ENCODE measurements at places on chromosomes 6 and 20.

- DNase-seq: no peak
Measured at GRCh38 chr20:44835116-44835515, 24.8 kb upstream of the RIMS4 start.

GRCh38 chr6:92122746-92123145 is 1296.6 kb downstream of the EPHA7 start:
- no peak for DNase-seq

DNA sequence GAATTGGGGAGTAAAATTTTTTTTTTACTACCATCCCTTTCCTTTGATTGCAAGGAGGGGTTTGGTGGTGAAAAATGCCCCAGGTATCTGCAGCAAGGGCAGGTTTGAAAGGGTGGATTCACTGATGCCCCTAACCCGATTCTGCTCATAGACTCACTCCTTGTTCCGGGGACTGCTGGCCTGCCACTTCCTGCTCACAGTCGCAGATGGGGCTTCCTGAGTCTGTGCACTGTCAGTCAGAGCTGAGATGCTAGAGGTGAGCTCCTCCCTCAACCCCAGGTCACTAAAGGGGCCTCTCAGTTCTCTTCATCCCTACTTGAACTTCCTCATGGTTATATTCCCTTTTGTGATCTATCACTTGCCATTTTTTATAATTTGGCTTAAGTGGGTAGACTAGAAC is 357.9 kb downstream of the FARS2 start:
- DNase-seq: no peak

- no peak for DNase-seq
Measured at GRCh38 chr6:162123797-162124196, 603.8 kb downstream of the PRKN start.

DNA sequence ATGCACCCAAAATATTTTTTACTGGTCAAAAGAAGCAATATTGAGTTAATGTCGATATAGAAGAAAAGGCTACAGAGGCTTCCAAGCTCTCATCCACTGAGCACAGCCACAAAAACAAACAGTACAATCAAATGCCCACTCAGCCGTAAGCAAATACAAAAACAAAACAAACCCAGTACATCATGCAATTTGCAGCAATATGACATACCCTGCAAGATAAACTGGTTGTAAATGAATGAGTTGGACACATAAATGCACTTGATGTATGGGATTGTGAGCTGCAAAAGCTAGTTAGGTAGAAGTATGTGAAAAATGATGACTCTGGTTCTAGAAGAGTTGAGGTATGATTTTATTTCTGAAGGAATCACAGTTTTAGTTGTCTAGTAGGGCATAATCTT is 83.9 kb downstream of the SESN1 start:
- no peak for DNase-seq

- DNase-seq: no peak
Measured at GRCh38 chr6:113122060-113122459, 735.1 kb upstream of the MARCKS start.

DNA sequence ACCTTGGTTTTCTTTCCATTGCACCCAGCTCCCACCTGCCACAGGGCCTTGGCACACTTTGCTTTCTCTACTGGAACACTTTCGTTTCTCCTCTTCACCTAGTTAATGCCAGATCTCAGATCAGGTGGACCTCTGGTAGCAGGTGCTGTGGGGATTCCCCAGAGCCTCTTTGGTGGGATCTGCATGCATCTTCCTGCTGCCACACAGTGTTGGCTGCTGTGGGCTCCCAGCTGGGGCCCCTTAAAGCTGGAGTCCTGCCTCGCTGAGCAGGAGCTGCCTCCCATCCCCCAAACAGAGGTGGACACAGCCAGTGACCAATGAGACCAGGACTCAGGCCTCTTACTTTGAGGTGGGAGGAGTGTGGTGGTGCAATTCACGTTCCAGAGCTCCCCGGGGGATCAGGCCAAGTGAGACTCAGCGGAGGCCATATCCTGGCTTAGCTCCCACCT is 28.4 kb downstream of the CEBPB start:
- DNase-seq: no peak

GRCh38 chr6:53284901-53285300 is 63.8 kb downstream of the ELOVL5 start:
- DNase-seq: no peak

DNA sequence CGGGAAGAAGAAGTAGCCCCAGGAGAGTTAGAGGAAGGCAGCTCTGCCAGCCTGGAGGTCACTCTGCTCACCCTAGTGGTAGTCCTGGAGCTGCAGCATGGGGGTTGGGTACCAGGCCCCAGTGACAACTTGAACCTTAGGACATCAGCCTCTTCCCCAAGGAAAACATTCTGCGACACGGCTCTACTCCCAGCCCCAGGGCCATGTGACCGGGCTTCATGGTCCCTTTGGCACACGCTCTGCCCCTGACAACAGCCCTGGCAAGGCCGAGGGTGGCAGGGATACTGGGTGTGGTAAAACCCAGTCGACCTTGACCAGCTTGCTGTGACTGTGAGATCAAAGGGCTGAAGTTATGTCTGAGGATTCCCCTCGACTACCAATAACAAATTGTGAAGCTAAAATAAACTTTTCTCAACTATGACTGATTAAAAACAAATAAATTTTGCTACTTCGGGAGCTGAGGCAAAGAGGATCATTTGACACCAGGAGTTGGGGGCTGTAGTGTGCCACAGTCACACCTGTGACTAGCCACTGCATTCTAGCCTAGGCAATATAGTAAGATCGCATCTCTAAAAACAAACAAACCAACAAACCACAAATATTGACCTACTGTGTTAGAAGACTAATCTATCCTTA is 24.4 kb upstream of the ARID1B start:
- DNase-seq: no peak

- DNase-seq: no peak
Measured at GRCh38 chr20:10201321-10201870, 17.2 kb upstream of the SNAP25 start.

DNA sequence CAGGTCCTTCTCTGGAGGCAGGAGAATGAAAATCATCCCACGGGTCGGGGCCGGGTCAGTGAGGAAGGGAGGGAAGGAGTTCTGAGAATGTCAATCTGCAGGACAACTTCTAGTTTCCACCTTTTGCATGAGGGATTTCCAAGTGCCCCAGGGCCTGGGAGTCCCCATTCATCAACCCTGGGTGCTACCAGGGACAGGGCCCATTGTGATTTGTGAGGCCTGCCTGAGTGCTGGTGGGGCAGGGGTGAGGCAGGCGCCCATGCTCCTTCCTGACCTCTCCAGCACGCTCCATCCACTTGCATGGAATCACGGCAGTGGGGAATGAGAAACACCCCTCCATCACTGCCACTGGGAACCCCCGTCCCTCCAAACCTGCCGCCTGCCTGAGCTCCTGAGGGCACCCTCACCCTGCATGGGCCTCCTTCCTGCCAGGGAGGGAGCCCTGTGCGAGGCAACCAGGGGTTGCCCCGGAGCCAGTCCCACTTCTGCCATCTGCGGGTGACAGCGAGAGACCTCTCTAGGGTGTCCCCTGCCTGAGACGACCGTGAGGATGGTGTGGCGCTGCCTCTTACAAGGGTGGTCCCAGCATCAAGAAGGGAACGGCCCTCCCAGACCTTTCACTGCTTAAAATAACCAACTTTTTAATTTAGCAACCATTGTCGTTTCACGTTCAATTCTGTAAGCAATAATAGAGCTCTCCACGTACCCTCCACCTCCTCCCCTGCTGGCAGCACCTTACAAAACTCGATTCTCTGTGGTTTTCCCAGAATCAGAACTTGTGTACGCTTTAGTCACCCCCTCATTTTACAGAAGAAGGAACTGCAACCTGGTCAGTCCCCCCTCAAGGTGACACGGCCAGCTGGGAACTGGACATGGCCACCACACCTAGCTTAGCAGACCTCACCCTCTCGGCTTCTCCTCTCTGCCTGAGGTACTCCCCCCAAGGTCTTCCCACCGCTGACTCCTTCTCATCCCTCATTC is 28.6 kb downstream of the PMEPA1 start:
- no peak for DNase-seq

DNA sequence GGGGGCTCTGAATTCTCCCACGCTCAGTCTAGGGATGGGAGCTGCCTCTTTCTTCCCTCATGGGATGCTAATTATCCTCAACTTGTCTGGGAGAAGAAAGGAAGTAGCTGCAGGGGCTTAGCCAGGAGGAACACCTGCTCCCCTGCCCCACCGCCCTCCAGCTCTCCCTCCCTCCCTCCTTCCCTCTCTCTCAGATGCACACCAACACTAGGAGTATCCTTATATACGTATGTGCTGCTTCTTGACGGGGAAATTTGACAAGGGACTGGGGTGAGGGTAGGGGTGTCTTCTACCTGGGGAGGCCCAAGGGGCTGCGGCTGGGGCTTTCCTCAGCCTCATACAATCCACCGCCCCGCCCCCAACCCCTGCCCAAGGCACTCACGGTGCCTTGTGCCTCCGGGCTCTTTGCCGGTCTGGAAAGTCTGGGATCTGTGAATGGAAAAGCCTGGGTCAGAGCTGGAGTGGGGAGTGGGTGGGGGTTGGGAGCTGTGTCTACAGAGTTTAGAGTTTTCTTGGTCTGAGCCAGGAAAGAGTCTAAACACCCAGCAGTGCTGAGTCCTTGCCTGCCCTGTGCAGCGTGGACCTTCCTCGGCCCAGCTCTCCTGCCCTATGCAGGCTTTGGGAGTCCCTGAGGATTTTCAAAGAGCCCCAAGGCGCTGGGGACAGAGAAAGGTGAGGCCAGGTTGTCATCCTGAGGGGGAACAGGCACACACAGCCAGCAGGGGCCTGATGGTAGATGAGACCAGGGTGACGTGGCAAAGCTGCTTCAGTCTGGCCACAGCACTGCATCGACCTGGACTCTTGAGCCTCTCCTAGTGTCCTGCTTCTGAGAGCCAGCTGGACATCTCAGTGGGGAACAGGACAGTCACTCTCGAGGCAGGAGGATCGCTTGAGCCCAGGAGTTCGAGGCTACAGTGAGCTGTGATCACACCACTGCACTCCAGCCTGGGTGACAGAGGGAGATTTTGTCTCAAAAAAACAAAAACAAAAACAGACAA is 29.3 kb upstream of the EMILIN3 start:
- no peak for DNase-seq

- DNase-seq: no peak
Measured at GRCh38 chr20:61292821-61293612, 41.0 kb downstream of the CDH4 start.

GRCh38 chr6:156598855-156599180 is 178.4 kb upstream of the ARID1B start:
- no peak for DNase-seq

DNA sequence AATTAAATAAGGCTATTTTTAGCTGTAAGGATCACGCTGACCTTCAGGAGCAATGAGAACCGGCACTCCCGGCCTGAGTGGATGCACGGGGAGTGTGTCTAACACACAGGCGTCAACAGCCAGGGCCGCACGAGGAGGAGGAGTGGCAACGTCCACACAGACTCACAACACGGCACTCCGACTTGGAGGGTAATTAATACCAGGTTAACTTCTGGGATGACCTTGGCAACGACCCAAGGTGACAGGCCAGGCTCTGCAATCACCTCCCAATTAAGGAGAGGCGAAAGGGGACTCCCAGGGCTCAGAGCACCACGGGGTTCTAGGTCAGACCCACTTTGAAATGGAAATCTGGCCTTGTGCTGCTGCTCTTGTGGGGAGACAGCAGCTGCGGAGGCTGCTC is 84.0 kb downstream of the RAMACL start:
- DNase-seq: no peak

- DNase-seq: no peak
Measured at GRCh38 chr6:100260584-100260983, 204.1 kb downstream of the SIM1 start.

DNA sequence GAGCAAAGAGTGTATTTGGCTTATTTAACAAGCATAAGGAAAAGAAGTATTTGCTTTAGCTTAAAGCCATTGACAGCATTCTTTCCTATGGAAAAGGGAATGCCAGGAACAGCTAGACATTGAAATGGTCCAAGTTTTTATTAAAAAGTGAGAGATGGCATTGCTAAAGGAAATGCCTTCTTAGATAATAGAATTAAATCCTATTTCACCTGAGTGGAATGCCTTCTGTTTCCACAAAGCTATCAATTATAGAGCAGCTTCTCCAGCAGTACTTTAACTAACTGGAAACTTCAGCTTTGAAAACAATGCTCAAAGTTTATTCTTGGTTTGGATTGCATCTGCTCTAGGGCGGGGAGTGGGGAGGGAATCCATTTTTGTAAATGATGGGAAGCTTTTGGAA is 85.1 kb upstream of the CNKSR3 start:
- DNase-seq: no peak

- no peak for DNase-seq
Measured at GRCh38 chr6:35919085-35919826, 1.6 kb downstream of the SRPK1 start.

- DNase-seq: no peak
Measured at GRCh38 chr20:17898548-17898994, 70.0 kb downstream of the SNX5 start.

DNA sequence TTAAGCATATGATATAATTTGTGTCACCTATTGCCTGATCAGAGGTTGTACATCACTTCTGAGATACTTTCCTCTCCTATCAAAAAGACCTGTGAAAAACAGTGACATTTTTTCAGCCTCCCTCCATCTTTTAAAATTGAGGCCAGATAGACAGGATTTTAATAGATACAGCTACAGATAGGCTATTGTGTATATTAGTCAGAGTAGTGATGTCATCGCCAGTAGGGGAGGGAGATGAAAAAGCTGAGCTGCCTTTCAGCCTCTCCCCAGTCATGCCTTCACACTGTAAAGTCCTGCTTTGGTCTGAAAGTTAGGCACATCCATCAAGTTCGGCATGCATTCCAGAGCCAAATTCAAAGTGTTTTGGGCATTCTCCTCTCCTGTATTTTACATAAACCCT is 7.9 kb upstream of the PABPC1L start:
- no peak for DNase-seq

DNA sequence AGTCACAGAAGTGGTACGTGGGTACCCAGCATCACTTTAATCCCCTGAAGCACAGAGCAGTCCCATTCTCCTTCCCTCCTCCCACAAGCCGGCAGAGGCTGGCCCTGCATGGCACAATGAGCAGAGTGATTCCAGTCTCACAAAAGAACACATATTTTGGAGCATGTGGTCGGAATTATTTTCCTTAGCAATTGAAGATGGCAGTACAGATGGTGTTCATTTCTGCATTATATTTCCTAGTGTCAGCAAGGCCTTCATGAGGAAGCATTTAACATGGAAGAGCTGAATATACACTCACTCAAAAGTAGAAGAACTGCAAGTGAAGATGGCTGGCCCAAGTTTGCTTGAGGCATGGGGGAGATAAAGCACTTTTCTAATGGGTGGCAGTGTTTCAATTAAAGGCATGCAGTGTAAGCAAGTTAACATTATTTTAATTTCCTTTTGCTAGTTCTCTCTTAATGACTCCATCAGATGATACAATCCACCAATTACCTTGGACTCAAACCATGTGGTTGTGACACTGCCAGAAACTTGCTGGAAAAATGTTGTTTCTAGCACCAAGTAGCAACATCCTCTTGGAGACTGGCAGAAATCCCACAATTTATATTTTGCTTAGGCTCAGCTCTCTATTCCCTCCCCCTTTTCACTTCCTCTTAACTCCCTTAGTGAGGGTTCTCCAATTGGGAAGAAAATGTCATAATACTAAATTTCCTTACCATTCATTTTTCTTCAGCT is 74.4 kb downstream of the ARHGAP18 start:
- no peak for DNase-seq

- no peak for DNase-seq
Measured at GRCh38 chr20:24993337-24994185, 1.0 kb upstream of the APMAP start.
